ENCODE measurements at places on chromosomes 2 and 18.

DNA sequence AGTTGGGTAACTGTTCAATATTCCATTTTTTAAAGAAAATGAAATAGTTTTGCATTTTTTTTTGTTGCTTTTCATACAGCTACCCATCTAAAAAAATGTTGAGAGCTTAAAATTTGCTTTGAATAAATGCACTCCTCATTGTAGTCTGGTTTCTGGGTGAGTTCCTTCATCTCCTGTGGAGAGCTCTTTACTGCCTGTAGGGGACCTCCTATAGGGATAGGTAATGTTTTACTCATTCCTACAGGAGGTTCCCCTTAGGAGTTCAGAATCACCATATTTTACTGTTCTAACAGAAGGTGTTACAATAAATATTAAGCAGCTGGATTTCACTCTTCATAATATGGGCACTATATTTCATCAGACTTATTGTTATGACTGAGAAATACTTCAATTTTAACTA is 947.3 kb upstream of the CRIM1 start:
- DNase-seq: no peak

- peak; percentile 30 for DNase-seq
These were observed 1.2 kb downstream of the ABHD3 start for GRCh38 chr18:21703241-21703820.

DNA sequence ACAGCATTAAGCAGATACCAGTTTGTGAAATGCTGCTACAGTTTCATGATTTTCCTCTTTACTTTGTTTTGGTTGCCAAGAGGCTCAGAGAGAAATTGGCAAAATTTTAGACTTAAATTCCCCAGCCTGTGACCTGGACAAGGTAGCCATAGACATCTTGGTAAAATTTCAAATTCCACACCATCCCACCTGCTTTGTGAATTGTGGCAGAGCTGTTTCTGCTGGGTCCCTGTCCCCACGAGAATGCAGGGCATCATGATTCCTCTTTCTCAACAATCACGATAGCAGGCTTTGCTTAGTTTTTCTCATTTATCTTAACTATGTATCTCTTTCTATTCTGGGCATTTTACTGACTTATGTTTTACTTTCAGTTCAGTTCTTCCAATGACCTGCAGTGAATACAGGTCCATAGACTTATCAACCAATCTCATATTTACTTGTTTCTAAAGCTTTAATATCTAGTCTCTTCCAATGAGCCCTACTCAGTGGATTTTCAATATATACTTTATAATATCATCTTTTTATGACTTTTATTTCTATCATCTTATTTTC is 351.6 kb downstream of the SOCS6 start:
- DNase-seq: no peak

DNA sequence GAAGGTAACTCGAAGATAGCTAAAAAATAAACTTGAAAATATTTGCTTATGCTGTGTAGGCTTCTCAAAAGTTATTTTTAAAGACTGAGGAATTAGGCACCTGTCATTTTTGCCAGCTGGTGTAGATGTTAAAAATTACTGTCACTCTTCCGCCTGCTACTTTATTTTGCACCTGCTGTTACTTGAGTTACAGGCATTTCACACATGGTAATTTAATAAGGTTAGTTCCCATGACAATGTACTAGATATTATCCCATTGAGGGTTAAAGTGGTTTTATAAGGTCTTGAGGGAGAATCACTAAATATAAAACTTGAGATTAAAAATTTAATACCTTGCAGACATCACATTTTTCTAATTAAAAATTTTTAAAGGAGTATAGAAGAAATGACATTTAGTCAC is 26.6 kb downstream of the MYL1 start:
- no peak for DNase-seq

DNA sequence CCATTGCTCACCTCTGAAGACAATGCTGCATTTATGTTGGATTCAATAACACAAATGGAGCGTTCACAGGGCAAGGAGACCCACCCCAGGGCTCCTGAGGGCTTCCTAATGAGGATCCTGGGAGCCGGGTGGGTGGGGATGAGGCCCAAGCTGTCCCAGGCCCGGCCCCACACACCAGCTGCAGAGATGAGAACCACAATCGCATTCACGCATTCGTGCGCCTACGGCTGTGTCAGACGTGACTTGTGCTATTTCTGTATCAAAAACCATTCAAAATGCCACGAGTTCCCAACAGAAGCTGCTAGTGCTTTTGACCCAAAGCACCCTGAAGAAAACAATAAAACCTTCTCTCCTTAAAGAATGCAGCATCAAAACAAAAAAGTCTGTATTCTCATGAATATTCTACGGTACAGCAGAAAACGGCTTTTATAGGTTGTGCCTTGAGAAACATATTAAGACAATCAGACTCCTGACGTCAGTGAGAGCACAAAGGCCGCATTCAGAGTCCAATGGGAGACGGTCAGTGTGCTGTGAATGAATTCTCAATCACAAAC is 205.4 kb downstream of the HDAC4 start:
- no peak for DNase-seq

GRCh38 chr2:143252138-143252907 is 123.1 kb downstream of the ARHGAP15 start:
- no peak for DNase-seq

DNA sequence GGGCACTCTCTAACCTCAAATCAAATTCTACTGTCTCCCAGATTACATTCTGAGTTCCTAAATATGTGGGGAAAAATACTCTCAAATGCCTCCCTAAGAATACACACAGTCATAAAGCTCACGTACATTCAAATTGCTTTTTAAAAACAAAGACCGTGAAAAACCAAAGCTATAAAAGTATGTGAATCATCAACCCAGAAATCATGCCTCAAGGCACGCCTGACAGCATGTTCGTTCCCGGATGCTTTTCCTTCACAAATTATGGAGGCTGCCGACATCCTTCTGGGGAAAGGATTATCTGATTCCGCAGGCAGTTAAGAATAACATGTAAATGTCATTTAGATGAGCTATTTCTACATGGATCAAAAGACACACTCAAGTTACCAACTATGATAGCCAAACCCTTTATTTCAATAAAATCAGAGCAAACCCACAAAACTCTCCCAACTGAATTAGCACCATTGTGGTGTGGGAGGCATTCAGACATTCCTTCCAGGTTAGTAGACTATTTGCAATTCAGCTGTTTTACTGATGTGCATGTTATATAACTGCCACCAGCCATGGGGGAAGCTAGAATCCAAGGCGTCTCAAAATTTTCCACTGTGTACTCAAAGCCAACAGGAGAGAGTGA is 398.2 kb upstream of the TRIB2 start:
- no peak for DNase-seq

- DNase-seq: no peak
These were observed 431.8 kb upstream of the RAB12 start for GRCh38 chr18:8177330-8178016.

GRCh38 chr2:20976527-20976926 is 67.3 kb downstream of the APOB start:
- no peak for DNase-seq

- DNase-seq: no peak
These were observed 69.8 kb upstream of the SCN7A start for GRCh38 chr2:166563894-166564293.

DNA sequence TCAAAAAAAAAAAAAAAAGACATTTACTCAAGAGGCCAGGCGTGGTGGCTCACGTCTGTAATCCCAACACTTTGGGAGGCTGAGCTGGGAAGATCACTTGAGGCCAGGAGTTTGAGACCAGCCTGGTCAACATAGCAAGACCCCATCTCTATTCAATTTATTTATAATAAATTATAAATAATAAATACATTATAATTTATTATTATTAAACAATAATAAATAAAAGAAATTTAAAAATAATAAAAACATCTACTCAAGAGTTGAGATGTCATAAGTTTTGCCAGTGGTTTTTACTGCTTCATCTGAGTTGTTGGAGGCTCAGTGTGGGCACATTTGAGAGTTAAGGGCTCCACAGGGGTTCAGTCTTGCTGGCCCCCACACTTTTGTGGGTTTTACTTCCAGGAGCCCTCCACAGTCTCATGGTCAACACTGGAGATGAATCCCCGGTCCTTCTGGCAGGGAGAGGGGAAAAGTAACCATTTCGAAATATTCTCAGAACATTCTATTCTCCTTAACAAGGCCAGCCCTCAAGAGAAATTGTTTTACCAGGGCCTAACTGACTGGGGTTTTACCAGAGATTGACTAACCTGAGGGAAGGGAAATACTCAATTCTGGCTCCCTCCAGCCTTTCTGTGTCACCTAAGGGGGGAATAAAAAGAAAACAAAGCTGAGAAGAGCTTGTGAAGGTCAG is 51.6 kb upstream of the NCOA1 start:
- no peak for DNase-seq

DNA sequence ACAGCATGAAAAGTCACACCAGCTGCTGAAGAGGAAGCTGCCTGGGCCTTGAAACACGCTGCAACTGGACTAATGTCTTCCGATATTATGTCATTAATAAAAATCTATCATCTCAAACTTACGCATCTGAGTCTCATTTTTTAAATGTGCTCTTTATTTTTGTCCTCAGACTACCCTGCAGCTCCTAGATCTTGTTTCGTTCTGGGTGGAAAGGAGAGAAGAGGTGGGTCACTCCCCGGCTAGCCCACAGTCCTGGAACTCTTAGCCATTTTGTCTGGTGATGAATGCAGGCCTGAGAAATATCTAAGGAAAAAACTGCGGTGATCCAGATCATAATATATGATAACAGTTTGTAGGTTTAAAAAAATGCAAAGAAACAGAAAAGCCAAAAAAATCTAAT is 73.3 kb downstream of the TXNL1 start:
- DNase-seq: no peak

DNA sequence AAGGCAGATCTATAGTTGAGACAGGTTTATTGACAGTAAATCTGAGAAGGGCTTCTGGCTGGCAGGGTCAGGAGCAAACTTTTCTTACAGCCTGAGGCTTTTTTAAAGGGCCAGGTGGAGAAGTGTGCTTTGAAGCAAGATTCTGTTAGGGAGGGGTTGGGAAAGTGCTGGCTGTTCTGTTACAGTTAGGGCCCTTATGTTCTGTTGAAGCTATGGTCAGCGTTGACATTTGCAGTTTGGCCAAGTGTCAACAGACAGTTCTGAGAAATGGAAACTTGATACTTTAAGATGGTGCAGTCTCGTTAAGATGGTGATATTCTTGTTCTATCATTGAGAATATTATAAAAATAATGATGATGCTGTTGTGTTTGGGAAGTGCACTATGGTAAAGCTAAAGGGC is 154.2 kb downstream of the RDH14 start:
- no peak for DNase-seq

DNA sequence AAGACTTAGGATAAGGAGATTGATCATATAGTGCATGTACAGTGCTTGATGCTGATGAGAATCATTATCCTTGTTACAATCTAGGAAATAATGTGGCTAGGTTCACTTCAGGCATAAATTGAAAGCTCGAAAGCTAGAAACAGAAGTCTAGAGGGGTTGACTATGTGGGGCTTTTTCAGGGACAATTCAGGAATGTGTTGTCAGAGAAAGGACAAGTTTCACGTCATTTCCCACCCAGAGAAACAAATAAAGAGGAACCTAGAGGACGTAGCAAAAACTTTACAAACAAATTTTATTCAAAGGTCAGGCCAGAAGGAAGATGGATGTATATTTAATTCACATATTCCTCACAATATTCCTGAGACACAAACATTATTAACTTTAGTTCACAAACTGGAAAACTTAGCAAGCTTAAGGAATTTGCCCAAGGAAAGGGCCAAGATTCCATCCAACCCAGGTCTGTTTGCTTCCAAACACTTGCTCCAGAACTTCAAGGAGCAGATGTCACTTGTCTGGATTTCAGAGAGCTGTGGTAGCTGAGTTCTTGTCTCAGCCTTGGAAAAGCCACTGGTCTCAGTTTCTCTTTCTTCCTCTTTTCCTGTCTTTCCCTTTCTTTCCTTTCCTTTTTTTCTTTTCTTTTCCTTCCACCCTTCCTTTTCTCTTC is 7.4 kb downstream of the CYRIA start:
- no peak for DNase-seq

- no peak for DNase-seq
These were observed 93.7 kb upstream of the RBBP8 start for GRCh38 chr18:22839340-22839821.

GRCh38 chr18:29874519-29875098 is 1167.9 kb downstream of the DSC3 start:
- no peak for DNase-seq

DNA sequence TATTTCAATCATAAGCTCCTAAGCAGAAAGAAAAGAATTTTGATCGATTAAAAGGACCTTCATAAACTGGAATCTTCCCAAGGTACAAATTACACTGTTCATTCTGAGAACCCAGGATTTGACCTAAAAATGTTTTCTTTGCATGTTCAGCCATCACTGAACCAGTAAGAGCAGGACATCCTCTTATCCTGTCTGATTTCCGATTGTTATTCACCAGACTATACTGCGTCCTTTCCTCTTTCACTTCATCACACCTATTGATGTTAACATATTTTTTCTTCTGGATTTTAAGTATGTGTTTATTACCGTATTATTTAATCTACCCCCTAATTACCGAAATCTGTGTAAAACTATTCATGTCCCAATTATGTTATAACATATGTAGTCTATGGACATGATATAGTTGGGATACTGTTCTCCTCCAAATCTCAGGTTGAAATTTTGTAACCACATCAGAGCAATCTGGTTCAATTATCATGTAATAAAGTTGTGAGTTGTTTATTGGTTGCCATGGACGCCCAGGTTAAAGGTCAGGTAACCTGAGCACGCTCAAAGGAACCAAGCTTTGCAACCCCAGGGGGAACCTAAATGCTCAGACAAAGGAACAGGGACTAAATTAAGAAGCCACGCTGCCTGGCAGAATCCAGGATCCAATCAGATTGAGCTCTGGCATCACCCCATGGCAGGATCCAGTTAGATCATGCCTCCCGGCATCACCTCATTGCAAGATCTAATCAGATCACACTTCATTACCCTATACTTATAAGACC is 11.6 kb upstream of the TBC1D8 start:
- DNase-seq: no peak

- DNase-seq: no peak
These were observed 19.6 kb downstream of the PELI1 start for GRCh38 chr2:64124571-64124970.

GRCh38 chr2:138020432-138020831 is 56.2 kb downstream of the HNMT start:
- no peak for DNase-seq

DNA sequence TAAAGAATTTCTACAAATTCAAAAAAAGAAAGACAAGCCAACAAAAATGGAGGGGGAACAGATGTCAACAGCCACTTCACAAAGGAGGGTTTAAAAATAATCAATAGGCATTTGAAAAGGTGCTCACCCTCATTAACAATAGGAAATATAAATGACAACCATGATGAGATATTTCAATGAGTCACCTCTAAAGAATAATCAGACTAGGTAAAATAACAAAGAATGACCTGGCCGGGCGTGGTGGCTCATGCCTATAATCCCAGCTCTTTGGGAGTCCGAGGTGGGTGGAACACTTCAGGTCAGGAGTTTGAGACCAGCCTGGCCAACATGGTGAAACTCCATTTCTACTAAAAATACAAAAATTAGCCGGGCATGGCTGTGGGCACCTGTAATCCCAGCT is 133.6 kb downstream of the KCNE4 start:
- no peak for DNase-seq

Data from stimulated activated CD4-positive, alpha-beta T cell treated with anti-CD3 and anti-CD28 coated beads, Interleukin-15, amount 100 ng/mL, for 24 hours (primary cell).